ENCODE measurements at places on chromosomes 7 and 10. TPM values are rescaled to one million over a fixed set of nuclear protein-coding genes. Genes with fewer than 3 reads are reported as not detected.

DNA sequence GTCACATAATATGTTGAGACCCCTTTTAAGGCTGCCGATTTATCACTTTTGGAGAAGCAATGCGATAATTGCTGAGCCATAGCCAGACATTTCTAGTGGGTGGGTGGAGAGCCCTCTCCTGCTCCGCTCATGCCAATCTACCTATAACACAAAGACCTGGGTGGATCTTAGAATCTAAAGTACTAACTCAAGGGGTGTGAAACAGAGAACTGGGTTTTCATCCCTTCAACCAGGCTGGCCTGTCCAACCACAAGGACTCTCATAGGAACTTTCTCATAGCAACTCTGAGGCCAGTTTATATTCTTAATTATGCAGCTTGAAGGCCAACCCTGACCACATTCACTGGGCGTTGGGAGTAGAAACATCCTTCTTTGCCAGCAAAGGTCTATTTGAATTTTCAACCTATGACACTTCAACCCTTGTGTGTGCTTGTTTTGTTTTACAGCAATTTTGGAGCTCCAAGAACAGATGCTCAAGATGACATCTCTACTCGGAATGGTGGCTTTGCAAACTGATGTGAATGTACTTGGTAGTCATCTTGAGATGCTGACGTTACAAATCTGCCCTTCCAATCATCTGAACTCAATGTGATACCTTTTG lies 1198.2 kb upstream of the AUTS2 start:
- no peaks in the 10 kb centered on the region for H3K27me3 ChIP-seq
- no peaks in the 10 kb centered on the region for H3K36me3 ChIP-seq
- no peak overlapping the region for H3K4me3 ChIP-seq
- H3K27ac ChIP-seq, result no peak overlapping the region

DNA sequence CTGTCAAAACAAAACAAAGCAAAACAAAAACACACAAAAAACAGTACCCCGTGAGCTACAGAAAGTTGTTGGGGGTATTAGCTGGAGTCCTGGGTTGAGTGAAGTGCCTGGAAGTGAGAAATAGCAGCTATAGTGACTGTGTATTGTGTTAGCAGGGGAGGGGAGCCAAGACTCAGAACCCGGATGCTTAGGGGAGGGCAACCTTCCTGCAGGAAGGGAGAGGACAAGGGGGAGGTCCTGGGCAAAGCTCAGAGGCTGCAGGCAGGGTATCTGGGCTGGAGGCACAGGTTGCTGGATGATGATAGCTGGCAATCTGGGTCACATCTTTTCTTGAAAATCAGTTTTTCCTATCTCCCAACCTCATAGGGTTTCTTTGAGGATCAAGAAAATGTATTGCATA lies 75.8 kb upstream of the PARD3 start:
- no peak for DNase-seq
- H3K36me3 ChIP-seq, result no peaks in the 10 kb centered on the region

DNA sequence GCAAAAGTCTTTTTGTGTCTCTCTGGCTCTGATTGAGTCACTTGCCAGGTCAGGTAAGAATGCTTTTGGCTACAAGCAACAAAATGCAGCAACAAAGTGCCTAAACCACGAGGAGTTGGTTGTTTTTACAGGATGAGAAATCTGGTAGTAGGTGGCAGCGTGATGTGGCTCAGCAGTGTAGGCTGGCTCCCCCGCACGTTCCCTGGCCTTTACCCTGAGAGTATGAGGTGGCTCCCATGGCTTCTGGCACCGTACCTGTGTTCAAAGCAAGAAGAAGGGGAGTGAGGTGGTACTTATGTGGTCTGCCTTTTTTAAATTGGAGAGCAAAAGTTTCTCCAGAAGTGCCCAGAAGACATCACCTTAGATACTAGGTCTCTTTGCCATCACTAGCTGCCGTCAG lies 11.7 kb downstream of the PRKRIP1 start:
- no peaks in the 10 kb centered on the region for H3K27me3 ChIP-seq
- H3K4me1 ChIP-seq, result no peaks in the 10 kb centered on the region
- no peak overlapping the region for H3K27ac ChIP-seq
- no peaks in the 10 kb centered on the region for H3K36me3 ChIP-seq
- DNase-seq, result no peak

- H3K36me3 ChIP-seq, result no peaks in the 10 kb centered on the region
- DNase-seq, result no peak
- no peaks in the 10 kb centered on the region for H3K4me1 ChIP-seq
These were observed 28.0 kb upstream of the GSAP start for GRCh38 chr7:77444123-77444522.

DNA sequence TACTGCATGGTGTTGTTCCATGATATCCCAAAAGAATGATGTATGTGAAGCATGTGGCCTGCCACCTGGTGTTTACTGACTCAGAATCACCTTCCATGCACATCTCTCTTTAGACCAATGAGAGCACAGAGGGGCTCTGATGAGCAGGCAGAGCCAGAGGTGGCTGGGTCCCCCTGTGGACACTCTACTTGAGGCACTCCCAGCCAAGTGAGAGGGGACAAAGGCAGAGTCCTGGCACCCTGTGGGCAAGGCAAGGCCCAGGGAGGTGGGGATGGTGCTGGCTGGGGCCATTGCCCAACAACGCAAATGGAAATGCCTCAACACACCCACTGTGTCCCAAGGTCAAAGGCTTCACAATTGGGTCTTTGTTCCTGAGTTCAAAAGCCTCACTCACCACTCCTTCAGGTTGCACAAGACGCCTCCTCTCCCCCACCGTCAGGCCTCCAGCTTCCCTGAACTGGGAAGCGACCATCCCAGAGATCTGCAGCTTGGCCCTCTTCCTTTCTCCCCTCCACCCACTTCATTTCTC lies 164.6 kb downstream of the NEURL1 start:
- no peak overlapping the region for H3K4me3 ChIP-seq
- H3K4me1 ChIP-seq, result peaks cover 21% of the 10 kb centered on the region
- H3K27me3 ChIP-seq, result no peaks in the 10 kb centered on the region
- H3K36me3 ChIP-seq, result no peaks in the 10 kb centered on the region

GRCh38 chr7:30813466-30813865 lies 42.2 kb downstream of the MINDY4 start:
- H3K4me1 ChIP-seq, result peaks cover 11% of the 10 kb centered on the region
- H3K36me3 ChIP-seq, result no peaks in the 10 kb centered on the region
- no peak overlapping the region for H3K4me3 ChIP-seq

DNA sequence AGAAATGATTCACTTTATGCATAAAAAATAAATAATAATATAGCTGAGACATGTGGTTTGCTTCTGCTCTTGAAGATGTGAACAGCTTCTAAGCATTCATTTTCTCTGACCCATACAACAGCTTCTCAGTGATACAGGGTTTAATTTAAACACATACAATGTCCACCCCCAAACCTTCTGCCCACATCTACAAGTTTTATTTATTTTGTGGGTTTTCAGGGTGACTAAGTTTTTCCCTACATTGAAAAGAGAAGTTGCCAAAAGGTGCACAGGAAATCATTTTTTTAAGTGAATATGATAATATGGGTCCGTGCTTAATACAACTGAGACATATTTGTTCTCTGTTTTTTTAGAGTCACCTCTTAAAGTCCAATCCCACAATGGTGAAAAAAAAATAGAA lies 17.2 kb downstream of the INHBA start:
- H3K27me3 ChIP-seq, result no peaks in the 10 kb centered on the region
- H3K4me1 ChIP-seq, result no peaks in the 10 kb centered on the region

DNA sequence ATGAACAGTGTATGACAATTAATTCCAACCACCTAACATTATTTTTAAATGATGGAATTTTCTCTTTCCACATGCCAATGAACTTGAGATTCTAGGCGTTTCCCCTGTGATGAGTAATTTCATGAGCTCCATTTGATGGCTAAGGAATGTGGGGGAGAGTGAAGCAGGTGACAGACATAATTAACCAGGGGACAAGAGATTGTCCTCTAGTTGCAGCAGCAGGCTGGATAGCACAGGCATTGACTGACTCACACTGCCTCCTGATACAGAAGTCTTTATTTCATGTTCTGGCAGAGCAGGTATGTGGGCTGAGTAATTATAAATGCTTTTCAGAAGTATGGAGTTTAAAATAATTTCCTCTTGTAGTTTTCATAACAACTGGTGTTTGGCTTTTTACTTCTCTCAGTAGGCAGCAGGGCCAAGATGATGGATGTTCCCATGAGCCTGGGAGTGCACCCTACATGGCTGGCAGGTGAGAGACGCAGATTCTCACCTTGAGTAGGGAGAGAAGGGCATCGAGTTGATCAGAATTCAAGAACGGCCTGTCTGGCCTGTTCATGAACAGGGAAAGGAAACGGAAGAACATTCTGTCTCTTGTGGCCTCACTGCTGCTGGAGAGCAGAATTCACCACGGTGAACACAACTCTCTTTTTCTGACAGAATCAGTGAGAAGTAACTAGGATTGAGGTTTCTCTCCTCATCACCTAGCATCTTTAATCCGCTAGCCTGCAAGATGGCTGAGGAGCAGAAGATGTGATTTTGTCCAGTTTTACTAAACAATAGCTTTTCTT lies 118.8 kb downstream of the AOAH start:
- no peaks in the 10 kb centered on the region for H3K4me1 ChIP-seq
- H3K4me3 ChIP-seq, result no peak overlapping the region
- no peak for DNase-seq
- H3K27me3 ChIP-seq, result no peaks in the 10 kb centered on the region

GRCh38 chr10:15385552-15386455 lies 14.7 kb upstream of the FAM171A1 start:
- no peaks in the 10 kb centered on the region for H3K36me3 ChIP-seq
- H3K4me3 ChIP-seq, result no peak overlapping the region
- DNase-seq, result no peak
- H3K27ac ChIP-seq, result no peak overlapping the region

GRCh38 chr10:76868098-76868977 lies 769.3 kb downstream of the KCNMA1 start:
- no peaks in the 10 kb centered on the region for H3K36me3 ChIP-seq
- no peak overlapping the region for H3K4me3 ChIP-seq
- H3K4me1 ChIP-seq, result no peaks in the 10 kb centered on the region

Gene SPRN
- total RNA-seq, result not detected

Gene OPTN
- 96.2 TPM for total RNA-seq

Gene TMEM270
- total RNA-seq, result not detected
